ENCODE measurements at places on chromosomes 16 and 17. TPM values are rescaled to one million over a fixed set of nuclear protein-coding genes. Genes with fewer than 3 reads are reported as not detected.
A peak's percentile ranks its signal among the peaks of the same experiment; 100 is the strongest.

SEZ6L2 gene
- total RNA-seq = 0.22 TPM

DNA sequence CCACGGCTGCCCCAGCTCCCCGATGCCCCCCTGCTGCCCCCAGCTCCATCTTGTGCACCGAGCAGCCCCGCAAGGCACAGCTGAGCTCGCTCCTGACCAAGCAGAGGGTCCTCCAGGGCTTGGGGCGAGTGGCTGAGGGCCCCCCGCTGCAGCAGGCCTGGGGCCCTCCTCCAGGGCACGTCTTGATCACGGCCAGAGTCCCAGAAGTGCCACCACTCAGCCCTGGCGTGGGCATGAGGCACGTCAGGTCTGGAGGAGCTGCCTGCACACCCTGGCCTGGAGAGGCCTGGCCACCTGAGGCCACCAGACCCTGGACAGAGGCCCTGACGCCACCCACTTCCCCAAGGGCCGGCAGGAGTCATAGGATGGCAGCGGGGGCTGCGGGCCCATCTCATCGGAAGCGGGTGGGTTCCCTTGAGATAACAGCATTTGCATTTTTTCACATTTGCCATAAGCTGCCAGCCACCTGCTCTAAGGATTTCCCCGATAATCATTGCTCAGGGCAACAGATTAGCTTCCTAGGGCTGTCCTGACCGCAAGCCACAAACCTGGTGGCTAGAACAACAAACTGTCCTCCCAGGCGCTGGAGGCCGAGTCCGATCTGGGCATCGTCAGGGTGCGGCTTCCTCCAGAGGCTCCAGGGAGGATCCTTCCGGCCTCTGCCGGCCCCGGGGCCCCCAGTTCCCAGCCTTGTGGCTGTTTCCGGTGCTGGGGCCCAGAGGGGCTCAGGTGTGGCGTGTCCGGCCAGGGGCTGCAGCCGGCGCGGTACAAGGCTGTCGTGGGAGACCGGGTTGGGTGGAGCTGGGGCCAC, 23.9 kb upstream of the C1QTNF8 start:
- no peak for DNase-seq

GRCh38 chr17:61635913-61636432, 45.0 kb upstream of the NACA2 start:
- no peak for DNase-seq

GRCh38 chr16:84656649-84657048, 8.3 kb downstream of the KLHL36 start:
- DNase-seq = no peak

DNA sequence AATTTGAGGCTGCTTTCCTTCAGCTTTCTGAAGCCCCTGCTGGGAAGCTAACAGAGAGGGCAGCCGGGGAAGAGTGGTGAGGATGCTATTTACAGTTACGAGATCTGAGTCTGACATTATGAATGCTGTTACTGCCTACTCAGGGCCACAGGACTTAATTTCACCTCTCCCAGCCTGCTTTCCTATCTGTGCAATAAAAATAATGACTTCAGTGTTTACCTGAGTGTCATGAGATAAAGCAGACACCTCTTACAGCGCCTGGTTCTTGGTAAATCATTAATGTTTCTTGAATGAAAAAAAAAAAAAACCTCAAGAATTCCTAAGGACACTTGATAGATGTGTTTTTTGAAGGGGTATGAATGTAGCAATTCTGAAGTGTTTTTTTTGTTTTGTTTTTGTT, 24.2 kb upstream of the CPHXL start:
- DNase-seq = no peak

GRCh38 chr17:34596920-34597319, 17.5 kb downstream of the TMEM132E start:
- no peak for DNase-seq

NEUROD2 gene
- not detected for total RNA-seq

DNA sequence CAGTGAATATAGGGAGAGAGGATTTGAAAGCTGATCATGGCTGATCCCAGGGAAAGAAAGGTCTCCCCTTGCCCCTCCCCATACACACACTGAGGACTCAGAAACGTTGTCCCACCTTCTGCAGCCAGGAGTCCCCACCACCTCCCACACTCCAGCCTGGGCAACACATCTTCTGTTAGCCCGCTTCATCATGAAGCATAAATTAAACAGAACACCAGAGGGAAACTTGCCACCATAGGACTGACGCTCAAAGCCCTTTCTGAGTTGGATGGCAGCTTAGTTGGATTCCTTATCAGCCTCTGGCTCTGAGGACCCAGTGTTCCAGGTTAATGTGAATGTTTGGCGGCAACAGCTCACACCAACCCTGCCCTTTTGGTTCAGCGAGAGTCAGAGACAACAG, 33.9 kb downstream of the ARHGAP27 start:
- DNase-seq = no peak

DNA sequence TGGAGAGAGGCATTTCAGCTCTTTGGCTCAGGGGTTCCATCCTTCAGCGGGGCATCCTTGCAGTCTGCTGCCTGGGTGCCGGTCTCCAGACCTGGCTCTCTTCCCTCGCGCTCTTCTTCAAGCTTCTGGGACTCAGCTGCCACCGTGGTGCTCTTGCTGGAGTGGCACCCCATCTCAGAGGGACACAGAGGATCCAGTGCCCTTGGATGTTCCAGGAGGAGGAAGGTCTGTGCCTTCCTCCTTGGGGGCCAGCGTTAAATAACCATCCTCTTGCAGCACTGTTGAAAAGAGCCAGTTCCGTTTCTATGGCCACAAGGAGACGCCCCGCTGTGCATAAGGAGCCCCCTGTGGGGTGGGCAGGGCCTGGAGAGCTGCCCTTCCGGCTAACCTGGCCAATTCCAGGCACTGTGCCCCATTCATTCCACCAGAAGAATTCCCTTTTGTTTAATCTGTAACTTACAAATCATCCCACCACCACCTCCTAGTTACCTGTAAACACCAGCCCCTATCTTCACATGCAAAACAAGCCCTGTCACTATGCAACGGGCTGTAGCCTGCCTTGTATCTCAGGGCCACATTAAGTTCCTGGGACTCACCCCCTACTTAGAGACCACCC, 8.6 kb downstream of the CHD9NB start:
- DNase-seq = peak; percentile 37

TNS4 gene
- not detected for total RNA-seq

GRCh38 chr17:63275318-63275970, 170.7 kb downstream of the CYB561 start:
- no peak for DNase-seq

MYH8 gene
- not detected for total RNA-seq

CTCF gene
- 32.8 TPM for total RNA-seq

DNA sequence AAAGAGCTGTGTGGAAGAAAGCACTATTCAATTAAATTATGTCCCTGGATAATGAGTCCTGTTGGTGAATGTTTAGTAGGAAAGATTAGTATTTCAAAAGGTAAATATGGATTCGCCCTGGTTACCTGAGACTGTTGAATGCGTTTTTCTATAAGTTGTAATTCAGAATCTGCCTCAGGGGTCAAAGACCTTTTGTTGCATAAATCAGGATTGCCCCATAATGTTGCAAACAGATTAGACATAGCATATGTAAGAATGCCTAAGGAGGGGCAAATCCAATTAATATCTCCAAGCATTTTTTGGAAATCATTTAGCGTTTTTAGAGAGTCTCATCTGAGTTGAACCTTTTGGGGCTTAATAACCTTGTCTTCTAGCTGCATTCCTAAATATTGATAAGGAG, 70.1 kb upstream of the ARL4D start:
- DNase-seq = no peak

STUB1 gene
- 144 TPM for total RNA-seq

FOXJ1 gene
- not detected for total RNA-seq

GRCh38 chr17:80083136-80083661, 18.2 kb upstream of the GAA start:
- DNase-seq = no peak

- no peak for DNase-seq
Observed at GRCh38 chr16:89615596-89616090, 2.2 kb downstream of the DPEP1 start.

Data from left ventricle myocardium superior (tissue), 1 donor.